ENCODE measurements at places on chromosomes 13 and 19.

- no peak for DNase-seq
These were observed 28.9 kb downstream of the ZNF541 start for GRCh38 chr19:47544075-47544474.

GRCh38 chr13:38804061-38804460, 117.2 kb downstream of the FREM2 start:
- no peak for DNase-seq

GRCh38 chr19:33396701-33397535, 23.4 kb downstream of the CEBPG start:
- no peak for DNase-seq

- DNase-seq: no peak
These were observed 5.4 kb upstream of the IPO5 start for GRCh38 chr13:97948041-97948440.

- no peak for DNase-seq
These were observed 416.2 kb downstream of the DIAPH3 start for GRCh38 chr13:59747529-59747928.

DNA sequence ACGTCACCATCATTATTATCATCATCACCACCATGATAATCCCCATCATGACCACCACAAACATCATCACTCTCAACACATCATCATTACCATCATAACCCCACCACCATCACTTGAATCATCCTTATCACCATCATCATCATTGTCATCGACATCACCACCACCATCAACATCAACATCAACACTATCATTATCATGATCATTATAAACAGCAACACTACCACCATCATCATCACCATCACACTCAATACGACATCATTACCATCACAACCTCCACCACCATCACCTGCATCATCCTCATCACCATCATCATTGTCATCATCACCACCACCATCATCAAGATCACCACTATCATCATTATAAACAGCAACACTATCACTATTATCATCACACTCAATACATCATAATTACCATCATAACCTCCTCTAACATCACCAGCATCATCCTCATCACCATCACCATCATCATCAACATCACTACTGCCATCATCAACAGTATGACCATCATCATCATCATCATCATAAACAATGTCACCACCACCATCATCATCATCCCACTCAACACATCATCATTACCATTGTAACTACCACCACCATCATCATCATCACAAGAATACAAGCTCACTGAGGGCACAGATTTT, 78.7 kb downstream of the MBD3L1 start:
- no peak for DNase-seq

GRCh38 chr19:14167576-14168138, 31.3 kb upstream of the ASF1B start:
- no peak for DNase-seq

GRCh38 chr13:62702502-62702901, 1286.9 kb upstream of the PCDH20 start:
- no peak for DNase-seq

- peak; percentile 45 for DNase-seq
These were observed 33.0 kb downstream of the UGGT2 start for GRCh38 chr13:96020155-96020575.

- DNase-seq: no peak
These were observed 123.1 kb upstream of the HTR2A start for GRCh38 chr13:47019977-47020376.

Data from H4 (cell line).